Right forelimb (tissue), 1 donor: ENCODE measurements at places on chromosomes 12 and 14.

DNA sequence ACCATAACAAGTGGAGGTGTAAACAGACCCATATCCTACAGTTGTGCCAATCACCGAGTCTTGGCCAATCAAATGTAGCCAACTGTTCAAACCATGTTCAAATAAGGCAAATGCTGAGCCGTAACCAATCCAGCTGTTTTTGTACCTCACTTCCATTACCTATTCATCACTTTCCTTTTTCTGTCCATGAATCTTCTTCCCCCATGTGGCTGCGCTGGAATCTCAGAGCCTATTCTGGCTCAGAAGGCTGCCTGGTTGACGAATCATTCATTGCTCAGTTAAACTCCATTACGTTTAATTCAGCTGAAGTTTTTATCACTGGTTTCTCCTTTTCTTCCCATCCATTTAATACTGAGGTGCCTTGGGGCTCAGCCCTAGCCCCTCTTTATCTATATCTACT is 71.1 kb downstream of the TBC1D30 start:
- DNase-seq = no peak

DNA sequence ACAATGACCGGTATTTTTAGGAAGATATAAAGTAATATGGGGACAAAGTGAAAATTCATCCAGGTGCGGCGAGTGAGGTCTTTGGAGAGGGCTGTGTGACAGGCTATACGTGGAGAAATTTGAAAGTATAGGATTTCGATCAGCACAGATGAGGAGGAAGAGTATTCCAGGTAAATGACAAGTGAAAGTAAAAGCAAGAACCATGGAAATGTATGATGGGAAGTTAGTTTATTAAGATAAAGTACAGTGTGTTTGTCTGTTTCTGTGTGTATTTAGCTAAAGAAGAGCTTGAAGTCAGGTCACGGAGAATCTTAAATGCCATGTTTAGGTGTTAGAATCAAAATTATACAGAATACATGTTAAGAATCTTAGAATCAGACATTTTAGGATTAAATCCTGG is 239.0 kb downstream of the CPNE8 start:
- no peak for DNase-seq

GRCh38 chr12:93002293-93003054 is 73.4 kb upstream of the EEA1 start:
- no peak for DNase-seq

- no peak for DNase-seq
Observed at GRCh38 chr12:17097674-17098073, 491.7 kb upstream of the LMO3 start.

DNA sequence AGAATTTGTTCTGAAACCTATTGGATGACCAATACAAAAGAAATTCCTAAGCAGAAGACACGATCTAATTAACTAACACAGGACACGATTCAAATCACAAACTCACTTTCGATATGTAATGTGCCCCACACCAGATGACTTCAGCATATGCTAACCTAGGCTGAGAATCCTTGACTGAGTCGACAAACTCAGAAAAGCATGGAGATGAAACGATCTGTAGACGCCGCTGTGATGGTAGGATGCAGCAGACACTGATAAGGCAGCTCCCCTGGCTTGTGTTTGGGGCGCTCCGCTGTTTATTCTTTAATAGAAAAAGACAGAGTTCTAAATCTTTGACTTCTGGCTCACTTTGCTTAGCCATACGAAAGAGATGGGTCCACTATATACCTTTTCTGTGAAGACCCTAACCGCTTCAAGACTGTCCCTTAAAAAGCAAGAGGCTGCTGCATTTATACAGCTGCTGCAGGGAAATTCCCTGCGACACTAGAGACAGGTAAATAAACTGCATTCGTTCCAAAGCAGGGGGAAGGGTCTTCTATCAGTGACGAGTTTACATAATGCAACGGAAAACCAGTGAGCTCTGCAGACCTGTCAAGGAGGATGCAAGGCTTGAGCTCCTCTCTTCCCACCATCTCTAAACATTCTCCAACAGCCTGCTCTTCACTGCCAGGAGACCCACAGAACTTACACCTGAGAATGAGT is 929 bp downstream of the CHD8 start:
- no peak for DNase-seq

GRCh38 chr12:121628037-121628436 is 1.7 kb downstream of the ORAI1 start:
- no peak for DNase-seq

- DNase-seq = no peak
Observed at GRCh38 chr12:18690653-18691052, 47.2 kb downstream of the PLCZ1 start.

DNA sequence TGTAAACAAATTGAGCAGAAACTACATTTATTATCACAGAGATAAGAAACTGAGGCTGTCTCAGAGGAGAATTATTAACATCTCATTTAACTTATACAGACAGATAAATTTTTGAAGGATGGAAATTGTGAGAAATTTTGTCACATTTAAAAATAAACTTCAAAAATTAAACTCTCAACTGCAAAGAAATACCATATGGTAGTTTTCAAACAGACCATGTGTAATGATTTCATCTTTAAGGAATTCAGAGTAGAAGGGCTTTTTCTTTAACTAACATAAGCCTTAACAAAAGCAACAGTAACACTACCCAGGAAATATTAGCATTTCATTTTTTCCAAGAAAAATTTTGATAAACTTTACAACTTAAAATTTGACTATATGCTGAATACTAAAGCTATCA is 26.6 kb downstream of the NUP37 start:
- DNase-seq = no peak
